ENCODE measurements at places on chromosomes 1 and 21.

DNA sequence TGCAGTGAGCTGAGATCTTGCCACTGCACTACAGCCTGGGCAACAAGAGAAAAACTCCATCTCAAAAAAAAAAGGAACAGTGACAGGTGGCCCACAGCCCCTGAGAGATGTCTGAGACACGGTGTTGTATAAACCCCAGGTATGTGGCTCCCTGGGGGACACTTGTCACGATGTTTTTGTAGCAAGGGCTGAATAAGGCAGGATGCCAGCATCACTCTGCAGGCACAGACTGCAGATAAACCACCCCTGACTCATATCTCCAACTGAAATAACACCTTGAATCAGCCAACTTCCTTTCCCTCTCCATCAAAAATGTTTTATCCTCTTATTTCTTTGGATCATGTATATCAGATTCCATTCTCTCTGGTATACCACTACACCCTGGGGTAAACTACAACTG is 52.5 kb downstream of the NMNAT2 start:
- DNase-seq = no peak

- no peak for DNase-seq
Observed at GRCh38 chr1:108845991-108846390, 10.9 kb downstream of the AKNAD1 start.

- DNase-seq = no peak
Observed at GRCh38 chr1:11711490-11711889, 20.0 kb downstream of the DRAXIN start.

- no peak for DNase-seq
Observed at GRCh38 chr1:220783453-220783852, 3.3 kb upstream of the MTARC1 start.

DNA sequence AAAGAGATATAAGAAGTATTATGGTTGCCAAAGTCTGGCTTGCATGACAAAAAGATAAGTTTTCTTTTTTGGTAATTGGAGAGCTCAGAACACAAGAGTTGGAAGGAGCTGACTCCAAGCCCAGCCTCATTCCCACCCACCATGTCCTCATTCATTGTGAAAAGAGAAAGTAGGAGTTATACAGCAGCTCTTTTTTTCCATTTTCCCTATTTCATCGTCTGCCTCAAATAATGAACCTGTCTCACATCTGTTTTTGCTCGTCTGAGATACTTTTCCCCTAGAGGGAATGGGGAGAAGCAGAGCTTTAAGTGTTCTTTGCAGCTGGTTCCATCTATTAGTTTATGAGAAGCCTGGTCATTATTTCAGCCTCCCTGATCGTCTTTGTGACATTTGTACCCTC is 34.7 kb downstream of the AGT start:
- DNase-seq = no peak

DNA sequence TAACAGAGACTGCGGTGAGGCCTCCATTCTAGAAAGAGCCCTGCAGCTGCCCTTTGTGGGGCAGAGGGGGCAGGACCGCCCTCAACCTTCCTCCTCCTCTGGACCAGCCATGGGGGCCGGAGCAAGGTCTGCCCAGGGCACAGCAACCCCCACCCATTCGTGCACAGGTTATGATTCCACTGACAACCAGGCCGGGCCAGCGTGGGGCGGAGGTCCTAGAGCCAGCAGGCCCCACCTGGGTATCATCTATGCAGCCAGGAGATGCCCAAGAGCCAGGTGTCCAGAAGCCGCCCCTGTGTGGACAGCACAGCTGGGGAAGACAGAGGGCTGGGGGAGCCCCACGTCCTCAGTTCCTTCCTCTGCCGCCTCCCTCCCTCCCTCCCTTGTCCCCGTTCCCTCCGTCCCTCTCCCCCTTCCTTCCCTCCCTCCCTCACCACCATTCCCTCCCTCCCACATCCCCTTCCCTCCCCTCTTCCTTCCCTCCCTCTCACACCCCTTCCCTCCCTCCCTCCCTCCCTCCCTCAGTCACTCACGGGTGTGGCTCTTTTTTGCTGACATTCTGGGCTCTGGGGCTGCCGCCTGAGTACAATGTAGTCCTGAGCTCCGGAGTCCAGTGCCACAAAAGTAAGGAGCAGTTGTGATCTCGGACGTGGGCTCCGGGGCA is 12.3 kb downstream of the RNF223 start:
- DNase-seq = no peak

GRCh38 chr1:175400766-175401165 is 208.2 kb upstream of the KIAA0040 start:
- DNase-seq = no peak

- DNase-seq = no peak
Observed at GRCh38 chr1:145884675-145885074, 991 bp downstream of the ANKRD35 start.

DNA sequence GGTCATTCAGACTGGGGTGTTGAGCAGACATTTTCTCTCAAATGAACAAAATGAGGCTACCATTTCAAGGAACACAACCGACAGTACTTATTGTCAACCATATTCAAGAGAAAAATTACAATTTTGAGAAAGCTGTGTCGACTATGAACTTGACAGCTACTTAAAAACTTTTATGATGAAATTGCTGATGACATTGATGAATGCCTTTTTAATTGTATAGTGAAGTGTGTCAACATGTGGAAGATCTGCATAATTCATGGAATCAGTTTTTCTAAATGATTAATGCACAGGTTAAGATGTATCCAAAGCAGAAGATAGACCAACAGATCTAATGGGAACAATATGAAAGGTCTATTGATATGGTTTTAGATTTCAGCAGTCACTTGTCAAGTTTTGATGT is 34.6 kb upstream of the DARS2 start:
- DNase-seq = no peak

DNA sequence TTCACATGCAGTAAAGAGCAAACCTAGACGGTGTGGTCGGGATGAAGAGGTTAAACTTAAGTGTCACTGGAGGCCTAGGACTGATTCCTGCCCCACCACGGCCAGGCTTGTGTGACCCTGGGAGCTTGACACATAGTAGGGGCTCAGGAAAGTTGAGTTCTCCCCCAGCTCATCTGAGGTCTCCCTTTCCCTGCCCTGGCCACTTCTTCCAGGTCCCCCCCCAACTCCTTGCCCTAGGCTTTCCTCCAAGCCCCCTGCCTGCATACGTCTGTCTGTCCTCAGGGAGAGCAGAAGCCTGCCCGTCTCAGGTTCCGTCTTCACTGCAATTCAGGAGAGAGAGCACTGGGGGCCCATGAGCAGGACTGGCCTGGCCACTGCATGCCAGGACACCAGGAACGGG is 225.8 kb downstream of the PTPRU start:
- no peak for DNase-seq

DNA sequence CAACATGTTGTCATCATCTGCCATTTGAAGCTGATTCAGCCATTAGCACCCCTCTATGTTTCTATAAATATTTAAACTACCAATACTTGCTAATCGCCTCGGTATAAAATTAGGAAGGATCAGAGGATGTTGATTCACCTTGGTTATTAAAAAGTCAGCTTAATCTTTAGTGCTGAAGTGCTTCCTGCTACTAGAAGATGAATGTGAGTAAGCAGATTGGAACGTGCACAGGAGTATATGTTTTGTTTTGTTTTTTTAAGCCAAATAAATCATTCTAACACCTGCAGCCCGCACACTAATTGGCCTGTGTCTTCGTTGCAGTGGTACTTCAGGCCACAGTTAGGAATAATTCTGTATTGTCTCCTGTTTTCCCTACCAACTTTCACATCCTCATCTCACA is 485.7 kb downstream of the AJAP1 start:
- no peak for DNase-seq

DNA sequence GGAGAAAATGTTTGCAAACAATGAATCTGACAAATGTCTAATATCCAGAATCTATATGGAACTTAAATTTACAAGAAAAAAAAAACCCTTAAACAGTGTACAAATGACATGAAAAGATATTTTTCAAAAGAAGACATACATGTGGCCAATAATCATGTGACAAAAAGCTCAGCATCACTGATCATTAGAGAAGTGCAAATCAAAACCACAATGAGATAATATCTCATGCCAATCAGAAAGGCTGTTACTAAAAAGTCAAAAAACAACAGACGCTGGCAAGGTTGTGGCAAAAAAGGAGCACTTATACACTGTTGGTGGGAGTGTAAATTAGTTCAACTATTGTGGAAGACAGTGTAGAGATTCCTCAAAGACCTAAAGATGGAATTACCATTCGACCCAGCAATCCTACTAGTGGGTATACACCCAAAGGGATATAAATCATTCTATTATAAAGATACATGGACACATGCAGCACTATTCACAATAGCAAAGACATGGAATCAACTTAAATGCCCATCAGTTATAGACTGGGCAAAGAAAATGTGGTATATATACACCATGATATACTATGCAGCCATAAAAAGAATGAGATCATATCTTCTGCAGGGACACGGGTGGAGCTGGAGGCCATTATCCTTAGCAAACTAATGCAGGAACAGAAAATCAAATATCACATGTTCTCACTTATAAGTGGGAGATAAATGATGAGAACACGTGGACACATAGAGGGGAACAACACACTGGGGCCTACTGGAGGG is 123.2 kb downstream of the PTPRC start:
- no peak for DNase-seq

GRCh38 chr1:43703836-43704235 is 3.5 kb upstream of the ST3GAL3 start:
- no peak for DNase-seq

- no peak for DNase-seq
Observed at GRCh38 chr1:84855168-84855567, 37.8 kb downstream of the LPAR3 start.
